Tibial nerve (tissue), 4 donors: ENCODE measurements at places on chromosomes 3 and 15. TPM values are rescaled to one million over a fixed set of nuclear protein-coding genes. Genes with fewer than 3 reads are reported as not detected.

DNA sequence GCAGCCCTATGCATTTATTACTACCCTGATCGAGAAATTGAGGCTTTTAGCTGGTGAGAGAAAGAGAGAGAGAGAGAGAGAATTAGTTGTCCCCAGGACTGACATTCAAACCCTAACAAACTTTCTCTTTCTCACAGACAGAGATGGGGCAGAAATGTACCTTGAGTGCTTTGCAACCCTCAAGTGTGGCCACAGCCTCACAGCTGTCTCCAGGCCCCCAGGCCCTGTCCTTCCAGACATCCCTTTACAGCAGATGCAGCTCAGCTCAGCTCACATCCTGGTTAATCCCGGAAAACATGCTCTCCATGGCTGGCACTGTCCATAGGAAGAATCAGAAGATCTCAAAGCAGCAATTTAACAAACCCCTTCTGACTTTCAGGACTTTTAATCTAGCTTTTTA is 67.6 kb downstream of the DCLK3 start:
- no peak overlapping the region for H3K4me3 ChIP-seq
- H3K27ac ChIP-seq: no peak overlapping the region
- DNase-seq: no peak

- no peaks in the 10 kb centered on the region for H3K27me3 ChIP-seq
- peaks cover 9% of the 10 kb centered on the region for H3K36me3 ChIP-seq
- H3K4me3 ChIP-seq: no peak overlapping the region
- no peak overlapping the region for H3K27ac ChIP-seq
These were observed 76.7 kb downstream of the LHFPL4 start for GRCh38 chr3:9476935-9477334.

DPP8 gene
- total RNA-seq: 40.2 TPM

GRCh38 chr3:146503461-146504202 is 34.3 kb upstream of the PLSCR2 start:
- no peaks in the 10 kb centered on the region for H3K27me3 ChIP-seq
- no peak for DNase-seq

ITIH1 gene
- total RNA-seq: not detected

DNA sequence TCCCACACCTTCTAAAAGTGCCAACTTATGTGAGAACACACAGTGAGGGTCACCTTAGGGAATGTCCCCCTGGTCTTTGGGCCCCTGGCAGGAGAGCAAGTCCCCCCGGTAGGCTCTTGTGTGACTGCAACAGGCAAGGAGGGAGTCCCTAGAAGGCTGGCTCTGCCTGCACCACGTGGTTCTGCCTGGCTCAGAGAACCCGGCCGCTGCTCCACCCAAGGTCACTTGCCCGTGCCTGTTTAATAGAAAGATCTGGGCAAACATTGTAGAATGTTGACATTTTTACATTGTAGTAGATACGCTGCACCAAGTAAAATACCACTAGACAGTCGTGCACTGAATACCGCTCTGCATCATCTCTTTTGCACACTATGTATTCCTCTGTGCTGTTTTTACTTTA is 21.9 kb downstream of the GABRA5 start:
- H3K4me3 ChIP-seq: peak overlapping the region; percentile 4
- H3K4me1 ChIP-seq: peaks cover 8% of the 10 kb centered on the region
- no peaks in the 10 kb centered on the region for H3K36me3 ChIP-seq
- H3K27ac ChIP-seq: no peak overlapping the region
- H3K27me3 ChIP-seq: no peaks in the 10 kb centered on the region
